CD4-positive, alpha-beta T cell treated with Interleukin-15 for 1 hour (primary cell): ENCODE measurements at places on chromosomes 3 and 15.

DNA sequence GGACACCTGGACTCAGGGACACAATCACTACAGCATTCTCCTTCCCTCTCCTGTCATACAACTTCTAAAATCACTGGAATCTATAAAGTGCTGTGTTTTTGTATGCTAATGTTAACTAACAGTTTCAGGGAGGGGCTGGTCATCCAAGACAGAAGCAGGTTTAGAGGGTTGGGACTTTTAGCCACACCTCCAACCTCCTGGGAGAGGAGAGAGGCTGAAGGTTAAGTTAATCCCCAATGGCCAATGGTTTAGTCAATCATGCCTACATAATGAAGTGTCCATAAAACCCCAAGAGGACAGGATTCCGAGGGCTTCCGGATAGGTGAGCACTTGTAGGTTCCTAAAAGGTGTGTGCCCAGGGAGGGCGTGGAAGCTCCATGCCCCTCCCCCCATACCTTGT is 219.3 kb upstream of the CTNNB1 start:
- no peak for DNase-seq

DNA sequence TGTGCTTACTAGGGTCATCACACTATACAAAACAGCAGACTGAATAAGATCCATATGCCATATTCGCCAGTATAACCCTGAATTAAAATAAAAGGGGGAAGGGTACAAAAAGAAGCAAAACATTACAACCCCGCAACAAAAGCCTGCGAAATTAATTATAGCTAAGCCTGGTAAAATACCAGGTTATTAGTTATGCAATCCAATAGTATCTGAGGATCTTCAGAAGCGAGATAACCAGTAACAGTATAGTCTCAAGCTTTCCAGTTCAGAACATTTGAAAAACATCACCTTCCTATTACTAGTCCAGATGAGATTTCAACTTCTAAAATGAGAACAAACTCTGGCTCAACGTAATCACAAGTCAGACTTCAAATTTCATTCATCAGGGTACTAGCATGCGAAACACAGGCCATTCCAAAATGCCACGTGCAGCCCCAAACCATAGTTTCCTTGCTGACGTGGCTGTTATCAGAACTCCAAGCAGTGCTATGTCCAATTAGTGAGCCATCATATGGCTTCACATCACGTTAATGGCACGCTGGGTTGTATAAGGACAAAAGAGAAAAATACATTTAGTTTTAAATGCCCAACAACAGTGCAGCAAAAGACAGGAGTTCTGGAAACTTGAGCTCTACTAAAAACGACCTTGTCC is 1.1 kb downstream of the SSR3 start:
- DNase-seq: no peak

- no peak for DNase-seq
Measured at GRCh38 chr3:42844412-42844713, 31.3 kb downstream of the CYP8B1 start.

DNA sequence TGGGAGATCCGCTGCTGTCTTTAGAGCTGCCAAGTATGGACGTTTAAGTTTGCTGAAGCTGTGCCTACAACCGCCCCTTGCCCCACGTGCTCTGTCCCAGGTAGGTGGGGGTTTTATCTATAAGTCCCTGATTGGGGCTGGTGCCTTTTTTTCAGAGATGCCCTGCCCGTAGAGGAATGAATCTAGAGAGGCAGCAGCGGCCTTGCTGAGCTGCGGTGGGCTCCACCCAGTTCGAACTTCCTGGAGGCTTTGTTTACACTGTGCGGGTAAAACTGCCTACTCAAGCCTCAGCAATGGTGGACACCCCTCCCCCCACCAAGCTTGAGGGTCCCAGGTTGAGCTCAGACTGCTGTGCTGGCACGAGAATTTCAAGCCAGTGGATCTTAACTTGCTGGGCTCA is 83.4 kb upstream of the FGF7 start:
- DNase-seq: no peak

GRCh38 chr15:50262533-50262932 is 3.0 kb downstream of the HDC start:
- peak; percentile 52 for DNase-seq

DNA sequence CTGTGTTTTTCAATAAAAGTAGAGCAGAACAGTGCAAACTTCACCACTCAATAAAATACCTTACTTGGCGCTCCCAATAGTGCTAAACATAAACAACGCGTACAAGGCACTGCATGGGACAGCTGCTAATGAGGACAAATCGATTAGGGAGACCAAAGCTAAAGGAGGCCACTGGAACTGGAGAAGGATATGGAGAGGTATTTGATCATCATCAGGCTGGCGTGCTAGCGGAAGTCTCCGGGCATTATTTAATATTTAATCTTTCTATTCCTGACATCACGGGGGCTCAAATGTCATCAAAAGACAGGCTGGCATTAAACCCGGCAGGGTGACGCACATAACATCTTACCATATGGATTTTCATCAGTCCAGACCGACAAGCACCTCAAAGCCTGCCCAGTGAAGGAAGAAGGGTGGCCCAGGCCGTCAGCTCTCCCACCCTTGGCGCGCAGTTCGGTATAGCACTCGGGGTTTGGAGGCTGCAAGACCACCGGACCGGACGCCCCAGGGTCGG is 604 bp downstream of the CCPG1 start:
- no peak for DNase-seq

- DNase-seq: no peak
Measured at GRCh38 chr3:87614998-87615397, 338.6 kb upstream of the POU1F1 start.

DNA sequence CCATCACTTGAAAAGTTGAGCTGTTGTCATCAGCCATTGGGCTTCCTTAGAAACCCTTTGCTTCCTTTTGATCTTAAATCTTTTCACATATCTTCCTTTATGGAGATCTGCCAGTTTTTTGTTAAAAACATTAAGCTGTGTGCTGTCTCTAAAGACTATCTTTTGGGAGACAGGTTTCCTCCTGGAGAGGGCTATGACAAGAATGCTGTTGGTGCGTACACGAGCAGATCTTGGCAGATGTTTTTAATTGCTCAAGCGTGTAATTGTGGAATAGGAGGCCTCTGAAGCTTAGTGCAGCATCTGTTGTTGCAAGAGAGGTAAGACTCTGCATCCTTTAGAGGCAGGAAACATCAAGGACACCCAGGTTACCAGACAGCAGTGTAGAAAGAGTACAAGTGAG is 56.8 kb downstream of the PHLDB2 start:
- no peak for DNase-seq

DNA sequence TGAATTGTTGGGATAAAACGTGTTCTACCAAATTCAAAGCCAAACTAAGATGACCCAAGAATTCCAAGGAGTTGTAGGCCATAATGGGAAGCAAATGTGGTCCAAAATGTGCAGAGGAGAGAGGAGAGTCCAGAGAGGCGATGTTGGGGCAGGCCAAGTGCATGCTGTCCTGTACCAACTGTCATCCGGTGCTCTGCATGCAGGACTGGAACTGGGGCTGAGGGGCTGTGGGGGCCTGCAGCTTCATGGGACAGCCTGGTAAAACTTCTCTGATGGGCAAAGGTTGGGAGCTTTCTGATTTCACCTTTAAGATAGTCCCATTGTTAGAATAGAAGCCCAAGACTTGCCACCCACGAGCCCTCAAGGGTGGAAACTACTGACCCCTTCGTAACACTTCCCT is 831.4 kb downstream of the AGBL1 start:
- no peak for DNase-seq

- DNase-seq: no peak
Measured at GRCh38 chr15:56754772-56755370, 21.6 kb upstream of the ZNF280D start.

DNA sequence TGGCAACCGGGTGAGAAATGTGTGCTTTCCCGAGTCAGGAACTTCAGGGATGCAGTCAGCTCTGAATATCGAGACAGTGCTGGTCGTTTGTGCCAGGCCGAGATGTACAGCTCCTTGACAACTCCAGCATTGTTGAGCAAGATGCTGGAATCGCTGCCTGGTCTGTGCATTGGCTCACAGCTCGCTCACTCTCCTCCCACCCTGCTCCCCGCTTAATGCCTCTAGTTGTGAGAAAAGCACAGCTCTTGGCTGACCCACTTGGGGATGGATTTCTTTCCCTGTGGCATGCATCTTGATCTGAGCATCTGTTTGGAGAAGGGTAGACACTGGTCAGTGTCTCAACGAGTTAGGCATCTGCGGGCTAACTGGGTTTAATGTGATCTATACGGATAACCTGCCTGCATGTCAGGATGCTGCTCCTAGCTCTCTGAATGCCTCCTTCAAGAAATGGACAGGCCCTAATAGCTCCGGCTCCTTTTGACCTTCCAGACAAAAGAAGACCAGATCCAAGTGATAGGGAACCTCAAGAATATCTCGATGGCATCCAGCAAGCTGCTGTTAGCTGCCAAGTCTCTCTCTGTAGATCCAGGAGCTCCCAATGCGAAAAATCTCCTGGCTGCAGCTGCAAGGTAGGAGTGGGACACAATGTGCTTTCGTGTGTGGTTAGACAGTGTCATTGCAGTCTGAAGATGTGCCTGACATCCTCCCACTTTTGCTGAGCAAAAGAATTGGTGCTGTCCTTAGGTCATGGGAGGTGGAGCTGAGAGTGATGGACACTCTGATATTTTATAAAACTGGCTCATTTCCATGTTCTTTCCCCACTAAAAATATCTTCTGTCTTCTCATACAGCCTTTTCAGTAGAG is 302.2 kb upstream of the TPM1 start:
- DNase-seq: no peak

DNA sequence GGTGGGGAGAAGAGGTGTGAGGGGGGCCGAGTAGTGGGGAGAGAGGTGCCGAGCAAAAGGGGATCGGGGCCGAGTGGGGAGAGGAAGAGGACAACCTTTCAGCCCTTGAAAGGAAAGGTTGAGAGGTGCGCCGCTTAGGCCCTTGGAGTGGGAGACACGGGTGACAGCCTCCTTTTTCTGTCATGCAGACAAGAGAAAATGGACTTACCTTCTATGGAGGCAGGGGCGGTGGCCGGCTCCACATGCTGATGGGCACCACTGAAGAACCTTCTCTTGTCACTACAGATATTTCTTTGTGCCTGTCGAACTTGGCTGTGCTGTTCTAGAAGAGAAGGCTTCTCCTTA is 421 bp downstream of the KLHL18 start:
- no peak for DNase-seq

DNA sequence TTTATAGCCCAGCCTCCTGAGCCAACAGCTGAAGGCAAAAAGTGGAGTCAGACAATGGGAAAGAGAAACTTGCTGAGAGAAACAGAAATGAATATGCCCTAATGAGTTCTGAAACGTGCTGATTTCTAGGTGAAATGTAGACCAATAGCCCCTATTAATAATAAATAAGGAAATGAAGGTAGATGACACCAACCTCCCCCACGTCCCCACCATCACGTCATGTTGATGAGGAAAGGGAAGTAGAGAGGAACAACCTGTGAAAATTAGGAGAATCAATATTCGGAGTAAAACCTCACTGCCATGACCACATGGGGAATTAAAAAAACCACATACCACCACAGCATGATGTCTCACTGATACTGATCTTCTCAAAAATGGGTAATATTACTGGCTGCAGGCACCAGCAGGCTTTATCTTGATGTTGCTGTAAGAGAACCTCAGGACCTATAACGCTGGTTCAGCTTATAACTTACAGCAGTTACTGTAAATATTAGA is 64.0 kb downstream of the KAT2B start:
- DNase-seq: peak; percentile 63

DNA sequence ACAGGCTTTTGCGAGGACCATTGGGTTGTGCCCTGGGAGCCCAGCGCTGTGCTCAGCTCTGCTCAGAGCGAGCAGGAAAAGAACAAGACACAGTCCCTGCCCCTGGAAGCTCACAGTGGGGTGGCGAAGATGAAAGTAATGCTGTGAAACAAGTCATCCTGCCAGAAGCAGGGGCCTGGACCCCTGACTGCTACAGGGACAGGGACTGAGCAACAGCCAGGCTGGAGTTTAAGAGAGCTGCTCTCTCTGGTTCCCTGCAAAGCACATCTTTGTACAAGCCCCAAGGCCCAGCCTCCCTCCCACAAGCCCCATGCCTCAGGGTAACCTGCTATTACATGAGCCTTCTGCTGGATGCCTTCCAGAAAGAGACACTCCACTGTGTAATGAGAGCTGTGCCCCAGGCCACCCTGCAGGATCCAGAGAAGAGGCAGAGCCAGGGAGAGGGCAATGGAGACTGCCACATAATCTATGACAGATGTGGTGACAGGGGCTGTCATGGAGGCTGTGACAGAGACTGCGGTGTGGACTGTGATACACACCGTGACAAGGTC is 7.1 kb upstream of the HCN4 start:
- DNase-seq: no peak

- DNase-seq: no peak
Measured at GRCh38 chr3:39202094-39202493, 9.7 kb upstream of the XIRP1 start.

DNA sequence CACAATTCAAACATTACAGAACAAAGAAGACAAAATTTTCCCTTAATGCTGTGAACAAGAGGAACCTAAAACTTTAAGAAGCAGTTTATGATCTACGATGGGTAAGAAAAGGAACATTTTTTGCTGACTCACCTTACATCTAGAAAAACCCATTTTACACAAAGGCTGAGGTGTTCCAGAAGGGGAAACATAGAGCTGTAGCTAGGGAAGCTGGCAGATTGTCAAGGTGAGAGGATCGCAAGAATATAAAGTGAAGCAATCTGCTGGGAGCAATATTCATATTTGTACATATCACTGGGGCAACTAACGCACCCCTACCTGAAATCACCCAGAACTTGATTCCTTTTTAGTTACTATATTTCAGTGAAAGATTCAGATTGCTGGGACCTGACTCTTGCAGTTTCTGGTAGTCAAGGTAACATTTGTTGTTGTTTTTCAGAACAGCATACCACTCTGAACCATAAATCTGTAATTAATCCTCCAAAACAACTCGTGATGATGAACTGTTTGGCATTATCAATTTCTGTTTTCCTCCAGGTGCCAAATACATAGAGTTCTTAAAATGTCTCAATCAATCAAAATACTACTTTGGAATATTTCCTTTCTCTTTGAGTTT is 184.1 kb upstream of the LRRC3B start:
- DNase-seq: no peak

DNA sequence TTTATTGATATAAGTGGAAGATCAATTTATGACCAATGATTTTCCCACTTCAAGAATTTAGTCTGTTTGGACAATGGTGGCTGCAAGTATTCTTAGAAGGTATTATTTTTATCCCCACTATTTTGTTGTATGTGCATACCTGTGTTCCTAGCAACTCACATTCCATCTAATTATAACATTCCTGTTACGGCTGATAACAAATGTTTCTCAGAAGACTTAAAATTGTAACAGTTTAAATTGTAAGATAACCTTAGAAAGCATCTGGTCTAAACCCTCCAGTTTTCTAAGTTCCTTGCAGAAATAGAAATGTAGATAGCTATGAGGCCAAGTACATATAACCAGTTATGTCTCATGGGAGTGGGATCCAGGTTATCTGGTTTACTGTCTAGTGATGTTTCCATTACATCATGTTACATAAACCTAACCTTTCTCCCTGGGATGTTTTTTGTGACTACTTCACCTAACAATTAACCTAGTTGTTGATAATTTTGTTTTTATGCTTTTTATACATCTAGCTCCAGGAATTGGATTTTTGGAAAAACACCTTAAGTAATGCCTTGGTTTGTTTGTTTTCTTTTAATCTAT is 11.1 kb upstream of the MFN1 start:
- DNase-seq: no peak

GRCh38 chr3:48022178-48022577 is 6.0 kb upstream of the MAP4 start:
- DNase-seq: no peak

- DNase-seq: no peak
Measured at GRCh38 chr3:47323431-47324277, 40.9 kb downstream of the KLHL18 start.
